ENCODE measurements at places on chromosomes 12 and 14.

- no peak for DNase-seq
Observed at GRCh38 chr12:63948211-63948610, 103.7 kb downstream of the SRGAP1 start.

DNA sequence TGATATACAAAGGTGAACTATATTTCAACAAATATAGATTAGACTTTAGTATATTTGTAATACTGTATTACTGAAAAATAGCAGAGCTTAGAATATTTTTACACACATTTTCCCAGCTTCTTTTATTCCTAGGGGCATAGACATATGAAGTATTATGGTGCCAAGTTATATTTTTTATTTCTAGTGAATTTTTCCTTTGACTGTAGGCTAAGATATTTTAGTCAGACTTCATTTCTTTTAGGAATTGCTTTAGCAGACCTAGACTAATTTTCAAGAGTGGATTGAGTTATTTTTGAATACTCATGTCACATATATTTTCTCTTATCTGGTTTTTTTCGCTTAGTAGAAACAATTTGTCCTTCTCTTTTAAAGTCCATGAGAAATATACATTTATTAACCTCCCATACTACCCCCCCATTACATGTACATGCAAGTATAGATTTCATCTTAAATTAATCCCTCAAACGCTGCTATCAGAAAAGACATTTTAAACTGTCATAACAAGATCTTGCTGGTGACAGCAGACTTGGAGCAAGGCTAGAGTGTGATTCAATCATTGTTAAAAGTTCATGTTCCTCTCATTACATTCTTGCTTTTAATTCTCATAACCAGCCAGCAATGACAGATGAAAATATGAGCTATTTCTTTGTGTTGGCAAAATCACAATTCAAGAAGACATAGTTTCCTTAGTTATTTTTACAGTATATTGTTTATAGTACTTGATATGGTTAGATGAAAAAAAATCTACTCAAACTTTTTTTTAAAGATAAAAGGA is 456.1 kb downstream of the AEBP2 start:
- no peak for DNase-seq

GRCh38 chr12:124559182-124560017 is 8.0 kb downstream of the NCOR2 start:
- DNase-seq: no peak

DNA sequence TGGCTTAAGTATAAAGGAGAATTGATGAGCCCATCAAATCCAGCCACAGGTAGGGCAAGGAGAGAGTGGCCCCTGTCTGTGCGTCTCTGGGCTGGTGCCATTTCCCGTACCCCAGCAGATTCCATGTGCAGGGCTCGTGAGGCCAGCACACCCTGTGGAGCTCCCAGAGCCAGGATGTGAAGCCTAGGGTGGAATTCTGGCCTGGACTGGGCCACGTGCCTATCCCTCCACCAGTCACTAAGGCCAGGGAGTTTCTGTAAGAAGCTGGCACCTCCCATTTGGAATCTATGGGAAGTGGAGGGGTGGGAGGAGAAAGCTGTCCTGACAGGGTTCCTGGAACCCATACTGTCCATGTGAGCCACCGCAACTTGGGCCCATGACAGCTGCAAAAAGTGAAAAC is 148.5 kb downstream of the FOXN3 start:
- no peak for DNase-seq

- no peak for DNase-seq
Observed at GRCh38 chr14:76271041-76271755, 104.7 kb upstream of the ESRRB start.

- DNase-seq: no peak
Observed at GRCh38 chr14:51507511-51507905, 144.2 kb upstream of the FRMD6 start.

DNA sequence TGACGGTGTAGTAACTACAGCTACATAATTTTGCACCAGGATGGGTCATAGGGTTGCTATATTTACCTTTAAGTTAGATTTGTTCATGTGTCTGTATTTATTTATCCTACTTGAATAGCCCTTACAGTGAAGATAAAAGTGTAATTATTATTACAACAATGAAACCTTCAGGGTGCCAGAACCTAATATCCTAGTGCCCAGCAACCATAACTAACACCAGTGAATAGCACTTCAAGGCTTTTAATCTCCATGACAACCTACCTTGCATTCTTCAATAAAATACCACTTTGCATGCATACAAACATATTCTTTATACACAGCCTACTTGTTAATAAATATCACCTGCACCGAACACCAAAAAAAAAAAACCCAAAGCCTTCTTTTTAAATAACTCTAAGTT is 58.7 kb upstream of the G2E3 start:
- no peak for DNase-seq

DNA sequence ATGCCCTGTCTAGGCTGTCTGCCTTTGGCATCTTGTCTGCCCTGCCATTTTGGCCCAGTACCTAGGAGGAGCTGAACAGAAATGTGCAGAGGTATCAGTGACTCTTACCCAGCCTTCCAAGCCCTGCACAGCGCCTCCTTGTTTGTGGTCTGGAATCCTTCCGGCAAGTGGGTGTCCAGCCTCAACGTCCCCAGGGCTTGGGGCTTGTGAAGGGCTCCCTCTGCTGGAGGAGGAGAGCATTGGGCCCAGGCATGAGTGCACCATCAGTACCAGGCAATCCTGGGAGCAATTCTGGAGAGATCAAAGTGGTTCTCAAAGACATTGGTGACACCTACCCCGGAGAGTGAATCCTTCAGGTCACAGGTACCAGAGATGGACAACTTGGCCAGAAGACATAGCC is 2.4 kb upstream of the TCL1B start:
- no peak for DNase-seq

GRCh38 chr12:3741882-3742672 is 10.8 kb downstream of the CRACR2A start:
- DNase-seq: no peak

DNA sequence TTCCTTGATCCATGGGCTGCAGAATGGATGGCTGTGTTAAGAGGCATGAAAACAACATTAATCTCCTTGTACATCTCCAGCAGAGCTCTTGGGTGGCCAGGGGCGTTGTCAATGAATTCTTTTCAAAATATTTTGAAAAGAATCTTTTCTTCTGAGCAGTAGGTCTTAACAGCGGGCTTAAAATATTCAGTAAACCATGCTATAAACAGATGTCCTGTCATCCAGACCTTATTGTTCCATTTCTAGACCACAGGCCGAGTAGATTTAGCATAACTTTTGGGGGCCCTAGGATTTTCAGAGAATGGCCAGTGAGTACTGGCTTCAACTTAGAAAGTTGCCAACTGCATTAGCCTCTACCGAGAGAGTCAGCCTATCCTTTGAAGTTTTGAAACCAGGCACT is 130.2 kb downstream of the RAD51B start:
- no peak for DNase-seq

GRCh38 chr12:108235985-108236263 is 103.2 kb downstream of the CMKLR1 start:
- DNase-seq: no peak

DNA sequence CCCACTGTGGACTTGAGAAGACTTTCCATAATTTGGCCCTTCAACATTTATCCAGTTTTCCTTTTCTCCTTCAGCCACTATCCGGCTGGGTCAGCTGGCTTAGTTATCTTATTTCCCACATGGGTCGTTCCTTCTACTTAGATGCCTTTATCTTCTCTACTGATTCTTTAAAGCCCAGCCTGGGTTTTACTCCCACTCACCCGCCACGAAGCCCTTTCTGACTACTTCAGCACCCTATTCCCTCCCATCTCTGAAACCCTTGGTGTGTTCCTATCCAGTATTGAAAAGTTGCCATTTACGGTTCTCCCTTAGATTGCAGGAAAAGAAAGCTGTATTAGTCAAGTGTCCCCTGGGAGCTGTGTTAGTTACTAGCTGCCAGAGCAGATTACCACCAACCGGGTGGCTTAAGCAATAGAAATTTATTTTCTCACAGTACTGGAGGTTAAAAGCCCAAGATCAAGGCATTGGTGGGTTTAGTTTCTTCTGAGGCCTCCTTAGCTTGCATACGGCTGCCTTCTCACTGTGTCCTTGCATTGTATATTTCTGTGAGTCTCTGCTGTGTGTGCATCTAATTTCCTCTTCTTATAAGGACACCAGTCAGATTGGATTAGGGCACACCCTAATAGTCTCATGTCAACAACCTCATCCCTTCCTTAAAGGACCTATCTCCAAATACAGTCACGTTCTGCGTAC is 105.5 kb downstream of the GPATCH2L start:
- DNase-seq: peak; percentile 22

DNA sequence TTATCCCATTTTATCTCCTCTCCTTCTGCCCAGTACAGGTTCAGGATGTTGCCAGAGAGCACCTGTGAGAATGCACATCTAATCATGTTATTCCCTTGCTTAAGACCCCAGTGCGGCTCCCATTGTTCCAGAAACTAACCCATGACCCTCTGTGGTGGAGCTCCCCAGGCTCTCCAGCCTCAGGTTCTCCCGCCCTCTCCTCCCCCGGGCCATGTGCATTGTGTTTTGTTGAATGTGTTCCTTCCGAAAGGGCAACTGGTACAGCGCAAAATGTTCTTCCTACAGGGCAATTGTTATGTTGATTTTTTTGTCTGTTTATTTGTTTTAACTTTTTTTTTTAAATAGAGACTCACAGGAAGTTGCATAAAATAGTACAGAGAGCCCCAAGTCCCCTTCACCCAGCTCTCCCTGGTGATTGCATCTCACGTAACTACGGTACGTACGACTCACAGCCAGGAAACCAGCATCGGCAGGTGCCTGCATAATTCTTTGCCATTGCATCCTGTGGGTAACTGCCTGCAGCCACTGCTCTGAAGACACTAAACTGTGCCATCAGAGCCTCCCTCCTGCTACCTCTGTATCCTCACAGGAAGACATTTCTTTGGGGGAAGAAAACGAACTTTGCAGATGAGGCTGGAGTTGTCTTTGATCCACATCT is 31.2 kb downstream of the TMEM132C start:
- DNase-seq: no peak

DNA sequence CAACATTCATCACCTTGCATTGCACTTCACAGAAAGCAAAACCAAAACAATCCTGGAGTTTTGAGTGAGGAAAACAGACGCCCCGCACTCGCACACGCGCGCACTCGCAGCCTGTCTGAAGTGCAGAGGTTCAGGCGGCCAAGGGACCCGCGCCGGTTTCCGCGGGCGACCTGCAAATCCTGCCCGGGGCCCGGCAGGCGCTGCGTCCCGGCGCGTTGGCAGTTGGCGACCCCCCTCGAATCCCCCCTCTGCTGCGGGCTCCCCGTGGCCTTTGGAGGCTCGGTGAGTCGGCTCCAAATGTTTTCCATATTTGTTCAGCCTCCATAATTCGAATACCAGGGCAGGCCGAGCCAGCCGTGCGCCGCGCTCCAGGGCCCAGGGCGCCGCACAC is at the start of gene SSPN:
SSPN (plus strand) TSS at position 324 of the 391 bp plus-strand sequence. CDS start 100 bp downstream, outside the sequence.
- DNase-seq: peak; percentile 27

DNA sequence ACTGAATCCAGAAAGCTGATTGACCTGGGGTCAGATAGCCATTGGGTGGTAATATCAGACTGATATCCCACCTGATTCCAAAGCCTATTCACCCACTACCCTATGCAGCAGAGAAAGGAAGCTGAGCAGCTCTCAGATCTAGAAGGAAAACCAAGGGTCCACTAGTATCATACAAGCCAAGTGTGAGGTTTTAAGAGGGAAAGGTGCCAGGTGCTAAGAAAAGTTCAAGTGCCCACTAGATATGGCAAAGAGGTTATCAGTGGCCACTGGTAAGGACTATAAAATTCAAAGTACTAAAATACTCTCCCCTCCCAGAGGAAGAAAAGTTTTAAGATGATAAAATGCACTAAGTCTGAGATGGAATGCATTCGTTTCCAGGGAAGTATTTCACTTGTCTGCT is 85.6 kb downstream of the PPM1H start:
- no peak for DNase-seq

DNA sequence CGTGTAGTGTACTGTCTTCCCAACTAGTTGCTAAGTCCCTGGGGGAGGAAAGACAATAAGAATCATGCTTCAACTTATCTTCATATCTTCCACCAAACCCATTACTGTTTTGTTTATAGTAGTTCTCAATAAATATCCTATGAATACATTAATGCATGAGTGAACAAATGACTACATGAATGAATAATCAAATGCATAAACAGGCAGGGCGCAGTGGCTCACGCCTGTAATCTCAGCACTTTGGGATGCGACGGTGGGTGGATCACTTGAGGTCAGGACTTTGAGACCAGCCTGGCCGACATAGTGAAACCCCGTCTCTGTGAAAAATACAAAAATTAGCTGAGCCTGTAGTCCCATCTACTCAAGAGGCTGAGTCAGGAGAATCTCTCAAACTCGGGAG is 32.1 kb upstream of the NR2C1 start:
- DNase-seq: no peak

DNA sequence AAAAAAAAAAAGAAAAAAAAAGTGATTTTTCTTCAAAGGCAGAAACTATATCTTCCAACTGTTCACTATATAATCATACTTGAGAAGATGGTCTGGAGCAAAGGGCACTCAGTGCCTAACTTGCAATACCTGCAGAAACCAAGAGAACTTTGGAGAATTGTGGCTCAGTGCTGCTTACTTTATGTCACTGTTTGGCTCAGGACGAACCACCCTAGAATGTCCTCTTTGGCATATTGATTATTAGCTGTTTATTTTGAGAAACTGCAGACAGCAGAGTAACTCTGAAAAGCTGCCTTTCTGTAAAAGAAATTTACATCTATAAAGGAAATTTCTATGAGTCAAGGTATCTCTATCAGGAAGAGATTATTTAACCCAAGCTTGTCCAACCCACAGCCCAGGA is 100.2 kb downstream of the BBS10 start:
- DNase-seq: no peak

- no peak for DNase-seq
Observed at GRCh38 chr14:36105401-36105800, 71.1 kb downstream of the PTCSC3 start.

- no peak for DNase-seq
Observed at GRCh38 chr14:75499084-75499875, 23.0 kb upstream of the BATF start.

- no peak for DNase-seq
Observed at GRCh38 chr12:1362143-1362662, 232.2 kb downstream of the FBXL14 start.

DNA sequence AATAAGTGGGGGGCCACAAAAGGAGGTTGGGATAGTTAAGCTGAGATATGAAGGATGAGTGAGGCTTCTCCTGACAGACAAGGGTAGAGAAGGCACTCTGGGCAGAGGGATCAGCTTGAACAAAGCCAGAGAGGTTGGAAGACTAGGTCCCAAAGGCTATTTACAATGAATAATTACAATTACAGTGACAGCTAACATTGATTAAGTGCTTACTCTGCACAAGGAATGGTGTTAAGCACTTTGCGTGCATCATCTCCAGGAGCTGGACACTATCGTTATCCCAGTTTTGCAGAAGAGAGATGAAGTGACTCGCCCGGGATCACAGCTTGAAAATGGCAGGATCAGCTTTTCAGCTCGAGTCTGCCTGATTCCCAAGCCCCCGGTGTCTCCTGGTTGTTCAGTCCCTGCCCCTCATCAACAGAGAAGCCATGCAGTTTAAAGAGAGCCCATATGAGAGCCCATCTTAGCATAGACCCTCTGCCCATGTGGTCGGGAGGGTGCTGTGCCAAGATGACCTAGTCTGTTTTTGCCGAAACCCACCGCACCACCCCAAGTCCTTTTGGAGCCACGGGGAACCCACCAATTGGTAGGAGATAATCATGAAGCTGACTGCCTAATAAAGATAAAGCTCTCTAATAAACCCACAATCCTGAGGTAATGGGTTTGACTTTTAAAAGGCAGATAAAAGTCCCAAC is 89.9 kb upstream of the HSPB8 start:
- DNase-seq: no peak
